ENCODE measurements at places on chromosomes 2 and 18.

- DNase-seq: no peak
Measured at GRCh38 chr2:210049831-210050230, 47.4 kb downstream of the RPE start.

GRCh38 chr2:144509001-144509878 lies 10.7 kb downstream of the ZEB2 start:
- DNase-seq: no peak

GRCh38 chr18:36316246-36316645 lies 18.7 kb downstream of the FHOD3 start:
- no peak for DNase-seq

GRCh38 chr2:98902209-98903063 lies 33.6 kb downstream of the CRACDL start:
- no peak for DNase-seq

DNA sequence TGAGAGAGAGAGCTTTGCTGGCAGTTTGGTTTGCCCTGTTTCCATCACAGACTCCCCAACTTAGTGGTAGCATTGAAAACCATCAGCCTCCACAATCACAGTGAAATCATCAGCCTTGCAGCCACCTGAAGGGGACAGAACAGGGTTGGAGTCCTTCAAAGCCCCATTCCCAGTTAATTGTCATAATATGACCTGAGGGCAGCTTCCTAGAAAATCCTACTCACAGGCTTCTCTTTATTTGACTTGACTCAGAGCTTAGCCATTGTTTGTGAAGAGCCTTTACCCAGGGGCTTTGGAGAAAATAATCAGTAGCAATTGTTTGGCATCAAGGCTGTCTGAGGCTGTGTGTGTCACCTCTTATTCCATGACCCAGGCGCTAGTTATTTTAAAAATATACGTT lies 308.7 kb downstream of the CBLN2 start:
- DNase-seq: no peak

DNA sequence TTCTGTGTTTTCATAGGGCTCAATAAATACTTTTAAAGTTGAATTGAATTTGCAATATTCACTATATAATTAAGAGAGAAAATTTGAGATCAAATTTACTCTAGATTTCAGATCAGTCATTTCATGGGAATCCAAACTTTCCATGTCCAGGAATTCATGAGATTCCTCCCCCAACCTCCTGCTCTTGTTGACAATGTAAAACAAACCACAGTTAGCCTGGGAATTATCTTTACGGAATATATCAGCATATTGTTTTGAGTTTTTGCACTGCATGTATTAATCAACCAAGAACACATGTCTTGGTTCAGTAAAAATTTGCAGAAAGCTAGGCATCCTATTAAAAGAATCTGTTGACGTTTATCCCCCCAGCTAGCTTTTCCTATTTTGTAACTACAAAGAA lies 42.3 kb downstream of the CYP1B1 start:
- no peak for DNase-seq

- DNase-seq: no peak
Measured at GRCh38 chr2:241895712-241896641, 26.4 kb downstream of the RTP5 start.

- DNase-seq: no peak
Measured at GRCh38 chr2:219967247-219968245, 340.1 kb downstream of the SLC4A3 start.

DNA sequence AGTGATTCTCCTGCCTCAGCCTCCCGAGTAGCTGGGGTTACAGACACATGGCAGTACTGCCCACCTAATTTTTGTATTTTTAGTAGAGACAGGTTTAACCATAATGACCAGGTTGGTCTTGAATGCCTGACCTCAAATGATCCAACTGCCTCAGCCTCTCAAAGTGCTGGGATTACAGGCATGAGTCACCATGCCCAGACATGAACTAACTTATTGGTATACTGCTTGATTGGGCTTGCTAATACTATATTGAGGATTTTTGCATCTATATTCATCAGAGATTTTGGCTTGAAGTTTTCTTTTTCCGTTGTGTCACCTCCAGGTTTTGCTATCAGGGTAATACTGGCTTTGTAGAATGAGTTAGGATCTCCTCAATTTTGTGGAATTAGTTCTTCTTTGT lies 706.1 kb upstream of the HS6ST1 start:
- DNase-seq: no peak

- no peak for DNase-seq
Measured at GRCh38 chr2:230912724-230913123, 12.3 kb downstream of the GPR55 start.

GRCh38 chr2:168574856-168575630 lies 119.0 kb downstream of the CERS6 start:
- DNase-seq: no peak

DNA sequence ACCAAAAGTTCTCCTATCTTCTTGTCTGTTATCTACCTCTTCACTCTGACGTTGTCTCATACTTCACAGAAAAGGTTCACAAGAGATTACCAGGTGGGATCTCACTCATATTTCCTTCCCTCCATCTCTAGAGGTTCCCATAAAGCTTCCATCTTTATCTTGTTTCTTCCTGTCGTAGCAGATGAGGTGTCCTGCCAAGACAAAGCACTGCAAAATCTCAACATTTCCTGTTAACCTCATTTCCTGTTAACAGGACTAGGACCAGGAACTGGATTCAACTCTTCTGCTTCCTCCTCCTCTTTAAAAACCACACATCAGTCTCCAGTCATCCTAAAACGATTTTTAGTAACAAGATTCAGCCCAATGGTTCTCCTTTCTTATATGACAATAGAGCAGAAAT lies 512.8 kb upstream of the NRP2 start:
- no peak for DNase-seq

DNA sequence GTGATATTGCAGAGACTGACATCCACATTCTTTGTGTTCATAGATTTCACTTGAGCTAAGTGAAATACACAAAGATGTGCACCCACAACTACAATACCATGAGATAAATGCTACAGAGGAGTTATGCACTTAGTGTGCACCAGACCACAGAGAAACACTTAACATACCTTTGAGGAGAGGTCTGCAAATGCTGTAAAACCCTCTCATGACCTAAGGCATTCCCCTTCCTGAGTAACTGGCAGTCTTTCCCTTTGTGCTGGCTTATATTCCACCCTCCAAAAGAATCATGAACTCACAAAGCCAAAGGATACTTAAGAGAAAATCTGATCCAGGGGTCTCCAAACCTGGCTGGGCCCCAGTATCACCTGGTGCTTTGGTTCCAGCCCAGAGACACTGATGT lies 16.2 kb downstream of the NXPH2 start:
- DNase-seq: no peak

- no peak for DNase-seq
Measured at GRCh38 chr18:29406996-29407395, 1230.1 kb upstream of the CDH2 start.

DNA sequence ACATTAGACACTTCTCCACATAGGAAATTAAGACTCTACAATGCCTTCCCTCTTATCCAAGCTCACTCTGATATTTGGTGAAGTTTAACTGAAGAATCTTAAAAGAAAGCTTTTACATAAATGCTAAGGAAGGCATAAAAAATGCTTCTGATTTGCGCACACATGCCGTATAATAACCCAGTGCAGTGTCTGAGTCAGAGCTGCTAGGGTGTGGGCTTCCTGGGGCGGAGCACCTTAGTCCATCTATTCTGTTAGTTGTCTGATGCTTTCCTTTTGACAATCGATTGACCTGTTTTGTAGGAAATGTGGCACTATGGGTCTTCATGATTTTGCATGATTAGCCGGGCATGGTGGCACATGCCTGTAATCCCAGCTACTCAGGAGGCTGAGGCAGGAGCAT lies 231.5 kb downstream of the AFF3 start:
- no peak for DNase-seq

All from activated naive CD4-positive, alpha-beta T cell (primary cell).